ENCODE measurements at places on chromosomes 3 and 15.

DNA sequence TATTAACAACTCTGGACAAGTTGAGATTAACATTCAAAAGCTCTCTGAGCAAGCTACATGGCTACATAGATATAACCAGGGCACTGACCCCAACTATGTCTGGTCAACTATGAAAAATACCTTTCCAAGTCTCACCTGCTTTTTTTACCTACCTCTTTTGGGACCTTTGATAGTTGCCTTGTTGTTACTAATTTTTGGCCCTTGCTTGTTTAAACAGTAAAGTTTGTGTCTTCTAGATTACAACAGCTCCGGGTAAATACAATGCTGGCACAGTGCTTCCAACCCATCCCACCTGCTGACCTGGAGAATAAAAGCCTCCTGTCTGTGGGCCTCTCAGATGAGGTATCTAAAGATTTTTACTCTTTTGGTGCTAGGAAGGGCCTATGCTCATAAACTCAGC, 1036.6 kb downstream of the NAALADL2 start:
- no peak for DNase-seq
- H3K4me1 ChIP-seq: peaks cover under 1% of the 10 kb centered on the region
- H3K4me3 ChIP-seq: no peak overlapping the region
- H3K36me3 ChIP-seq: no peaks in the 10 kb centered on the region
- H3K27me3 ChIP-seq: no peaks in the 10 kb centered on the region

- no peak for DNase-seq
- peaks cover 11% of the 10 kb centered on the region for H3K4me1 ChIP-seq
- peaks cover under 1% of the 10 kb centered on the region for H3K36me3 ChIP-seq
- no peaks in the 10 kb centered on the region for H3K27me3 ChIP-seq
- H3K27ac ChIP-seq: no peak overlapping the region
Observed at GRCh38 chr3:106263546-106263945, 394.7 kb upstream of the CBLB start.

GRCh38 chr15:61521953-61522352, 292.9 kb upstream of the RORA start:
- H3K27me3 ChIP-seq: peaks cover 11% of the 10 kb centered on the region
- no peak overlapping the region for H3K4me3 ChIP-seq
- H3K27ac ChIP-seq: no peak overlapping the region
- DNase-seq: no peak

GRCh38 chr3:111882194-111882593, 23.1 kb downstream of the PHLDB2 start:
- H3K27me3 ChIP-seq: no peaks in the 10 kb centered on the region
- peaks cover 29% of the 10 kb centered on the region for H3K36me3 ChIP-seq
- no peak for DNase-seq
- peak overlapping the region; percentile 2 for H3K27ac ChIP-seq

DNA sequence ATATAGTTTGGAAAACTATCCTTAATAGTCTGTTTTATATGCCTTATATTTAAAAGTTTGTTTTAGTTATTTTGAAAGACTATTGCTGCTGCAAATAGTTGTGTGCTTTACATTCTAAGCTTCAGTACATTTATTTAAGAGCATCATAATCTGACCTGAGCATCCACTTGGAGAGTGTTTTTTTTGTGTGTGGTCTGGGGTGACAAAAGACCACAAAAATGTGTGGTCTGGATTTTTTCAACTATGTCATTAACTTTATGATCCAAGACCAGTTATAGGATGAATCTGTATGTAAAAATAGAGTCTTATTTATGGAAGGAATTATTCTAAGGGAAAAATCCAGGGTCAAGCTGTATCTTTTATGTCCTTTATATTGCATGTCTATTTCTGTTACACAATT, 77.4 kb downstream of the SLTM start:
- H3K36me3 ChIP-seq: peaks cover 7% of the 10 kb centered on the region
- H3K27ac ChIP-seq: peak overlapping the region; percentile 1
- no peak overlapping the region for H3K4me3 ChIP-seq
- no peak for DNase-seq
- H3K27me3 ChIP-seq: no peaks in the 10 kb centered on the region

DNA sequence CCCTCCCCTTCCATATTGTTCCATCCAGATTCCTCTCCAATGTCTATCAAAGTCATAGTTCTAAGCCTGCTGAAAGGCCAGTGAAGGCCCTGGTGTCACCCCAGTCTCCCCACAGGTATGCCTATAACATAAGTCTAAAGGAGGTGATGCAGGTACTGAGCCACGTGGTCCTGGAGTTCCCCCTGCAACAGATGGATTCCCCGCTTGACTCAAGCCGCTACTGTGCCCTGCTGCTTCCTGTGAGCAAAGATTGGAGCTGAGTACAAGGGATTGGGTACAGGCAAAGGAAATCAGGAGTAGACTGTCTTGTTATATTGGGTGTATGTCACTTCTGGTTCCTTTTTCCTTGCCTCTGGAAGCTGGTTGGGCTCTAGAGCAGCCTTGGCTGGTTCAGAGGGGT, 8.2 kb downstream of the EIF2B5 start:
- no peak overlapping the region for H3K27ac ChIP-seq
- H3K4me3 ChIP-seq: no peak overlapping the region
- peaks cover 23% of the 10 kb centered on the region for H3K36me3 ChIP-seq
- no peak for DNase-seq

DNA sequence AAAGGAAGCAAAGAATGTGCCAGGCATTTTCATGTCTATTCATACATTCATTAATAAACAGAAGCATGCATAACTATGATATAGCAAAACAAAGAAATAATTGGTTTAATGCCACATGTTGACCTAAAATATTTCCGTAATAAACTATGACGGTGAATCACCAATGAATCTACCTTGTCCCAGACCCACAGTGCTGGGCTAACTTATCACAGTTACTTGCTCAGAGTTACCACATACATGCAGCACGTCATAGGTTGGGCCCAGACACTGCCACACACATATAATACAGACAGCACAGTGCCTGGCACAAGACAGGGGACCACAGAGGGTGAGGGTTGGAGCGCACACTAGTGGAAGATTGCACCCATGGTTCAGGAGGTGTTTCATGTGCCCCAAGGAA, 86.9 kb downstream of the ATP1B3 start:
- peaks cover 2% of the 10 kb centered on the region for H3K36me3 ChIP-seq
- H3K27me3 ChIP-seq: no peaks in the 10 kb centered on the region
- DNase-seq: no peak
- H3K4me1 ChIP-seq: peaks cover 23% of the 10 kb centered on the region
- H3K27ac ChIP-seq: no peak overlapping the region

DNA sequence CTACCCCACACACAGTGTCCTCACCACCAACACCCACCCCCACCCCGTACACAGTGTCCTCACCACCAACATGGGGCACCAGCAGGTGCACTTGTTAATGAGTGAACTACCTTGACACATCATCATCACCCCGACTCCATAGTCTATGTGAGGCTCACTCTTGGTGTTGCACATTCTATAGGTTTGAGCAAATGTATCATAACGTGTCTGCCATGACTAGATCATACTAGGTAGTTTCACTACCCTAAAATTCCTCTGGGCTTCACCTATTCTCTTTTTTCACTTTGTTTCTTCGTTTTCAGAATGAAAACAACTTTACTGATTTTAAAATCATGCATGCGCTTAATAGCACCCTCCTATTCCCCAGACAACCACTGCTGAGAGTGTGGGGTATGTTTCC, 102.6 kb upstream of the SLC6A6 start:
- no peak overlapping the region for H3K27ac ChIP-seq
- no peaks in the 10 kb centered on the region for H3K27me3 ChIP-seq
- H3K36me3 ChIP-seq: no peaks in the 10 kb centered on the region
- H3K4me3 ChIP-seq: no peak overlapping the region

DNA sequence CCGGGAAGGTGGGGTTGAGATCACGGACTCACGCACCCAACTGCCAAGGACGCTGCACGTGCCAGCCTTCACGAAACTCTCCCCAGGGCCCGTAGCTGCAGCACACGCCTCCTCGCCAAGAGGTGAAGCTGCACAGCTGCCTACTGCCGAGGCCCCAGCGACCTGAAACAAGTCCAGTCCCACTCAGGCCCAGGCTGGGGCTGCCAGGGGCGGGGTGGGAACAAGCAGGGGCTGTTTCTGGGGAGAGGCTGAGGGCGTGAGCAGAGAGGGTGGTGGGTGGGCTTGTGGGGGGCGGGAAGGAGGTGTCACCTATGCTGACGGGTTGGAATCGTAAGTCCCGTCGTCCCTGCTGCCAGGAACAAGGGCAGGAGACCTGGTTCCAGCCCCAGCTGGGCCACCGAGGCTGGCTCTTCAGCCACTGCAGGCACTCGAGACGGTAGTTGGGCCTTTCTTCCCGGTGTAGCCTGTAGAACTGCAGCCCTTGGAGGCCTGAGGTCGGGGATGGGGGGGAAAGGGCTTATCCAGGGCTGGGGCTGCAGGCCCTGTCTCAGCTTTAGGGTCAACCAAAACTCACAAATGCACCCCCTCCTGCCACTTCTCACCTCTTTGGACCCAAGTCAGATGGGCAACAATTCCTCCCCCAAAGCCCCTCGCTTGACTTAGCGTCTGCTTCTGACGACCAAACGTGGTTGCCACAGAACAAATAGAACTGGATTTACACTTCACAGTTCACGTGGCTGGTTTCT, 44.4 kb downstream of the MUC20 start:
- no peak for DNase-seq
- peaks cover 6% of the 10 kb centered on the region for H3K27me3 ChIP-seq
- no peak overlapping the region for H3K27ac ChIP-seq

DNA sequence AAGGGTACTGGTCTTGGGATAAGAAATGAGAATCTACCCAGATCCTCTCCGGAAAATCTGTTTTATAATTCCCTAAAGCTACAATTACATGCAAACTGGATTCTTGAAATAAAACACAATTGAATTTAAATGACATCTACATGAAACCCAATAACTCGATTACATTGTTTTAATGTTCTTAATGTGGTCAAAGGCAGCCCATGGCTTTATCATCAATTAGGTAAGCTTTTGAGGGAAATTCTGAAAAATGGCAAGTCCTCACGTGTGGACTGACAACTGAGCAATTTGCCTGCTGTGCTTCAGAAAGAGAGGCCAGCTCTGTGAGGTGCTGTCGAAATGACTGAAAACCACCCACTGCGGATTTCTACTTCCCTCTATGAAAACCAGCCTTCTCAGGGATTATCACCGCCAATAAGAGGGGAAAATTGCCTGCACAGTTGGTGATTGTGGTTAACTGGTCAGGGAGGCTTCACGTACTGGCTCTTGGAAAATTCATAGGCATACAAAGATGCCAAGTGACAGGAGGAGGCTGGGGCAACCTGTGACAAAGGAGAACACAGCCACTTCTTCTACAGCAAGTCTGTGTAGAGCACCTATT, 200.8 kb upstream of the SLCO3A1 start:
- H3K36me3 ChIP-seq: no peaks in the 10 kb centered on the region
- H3K27me3 ChIP-seq: peaks cover 2% of the 10 kb centered on the region
- no peak for DNase-seq
- H3K4me3 ChIP-seq: no peak overlapping the region

DNA sequence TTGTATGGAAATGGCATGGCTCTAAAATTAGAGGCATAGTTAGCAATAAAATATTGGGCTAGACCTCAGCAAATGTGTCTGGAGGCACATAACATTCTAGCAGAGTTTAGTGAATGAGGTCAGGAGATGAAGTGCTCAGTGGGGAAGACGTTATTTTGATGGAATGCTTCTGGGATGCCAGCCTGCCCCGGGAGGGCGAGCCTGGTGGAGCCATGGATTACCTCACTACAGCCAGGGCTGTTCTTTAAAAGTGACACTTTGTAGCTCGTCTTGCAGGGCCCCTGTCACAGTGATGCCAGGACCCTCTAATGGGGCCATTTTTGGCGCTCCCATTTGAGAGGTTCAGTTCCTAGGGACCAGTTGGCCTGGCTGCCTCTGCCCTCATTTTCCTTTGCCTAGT, 48.5 kb downstream of the PXYLP1 start:
- DNase-seq: no peak
- H3K4me3 ChIP-seq: no peak overlapping the region
- peaks cover 82% of the 10 kb centered on the region for H3K4me1 ChIP-seq
- peaks cover 7% of the 10 kb centered on the region for H3K36me3 ChIP-seq

DNA sequence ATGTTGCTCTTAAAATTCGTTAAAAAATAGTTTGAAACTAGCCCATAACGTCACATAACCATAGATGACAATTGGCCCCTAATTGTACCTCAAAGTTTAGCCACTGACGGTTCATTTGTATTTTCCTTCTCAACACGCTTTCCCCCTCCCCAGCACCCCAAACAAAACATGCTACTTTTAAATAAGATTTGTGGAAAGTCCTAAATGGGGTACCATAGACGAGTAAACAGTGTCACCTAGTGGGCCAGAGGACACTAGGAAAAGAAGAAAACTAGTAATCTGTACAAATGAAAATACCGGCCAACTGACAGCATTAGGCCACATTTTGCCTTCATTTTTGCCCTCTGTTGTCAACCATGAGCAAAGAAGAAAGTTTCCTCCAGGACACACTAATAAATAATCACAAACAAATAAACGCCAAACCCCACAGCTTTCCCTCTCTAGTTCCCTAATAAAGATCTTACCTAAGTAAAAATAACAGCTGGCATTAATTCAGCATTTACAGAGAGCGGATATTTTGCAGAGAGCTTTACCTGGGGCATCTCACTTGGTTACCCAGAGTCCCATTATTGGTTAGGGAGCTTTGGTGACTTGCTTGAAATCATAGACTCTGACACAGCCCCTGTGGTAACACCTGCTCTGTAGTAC, 175.1 kb upstream of the ATP11B start:
- H3K4me3 ChIP-seq: no peak overlapping the region
- peaks cover 9% of the 10 kb centered on the region for H3K27me3 ChIP-seq
- no peaks in the 10 kb centered on the region for H3K36me3 ChIP-seq
- no peaks in the 10 kb centered on the region for H3K4me1 ChIP-seq
- no peak for DNase-seq

GRCh38 chr15:82571722-82572222, 31.5 kb upstream of the RPS17 start:
- H3K27me3 ChIP-seq: peaks cover 18% of the 10 kb centered on the region
- H3K36me3 ChIP-seq: no peaks in the 10 kb centered on the region
- peak overlapping the region; percentile 74 for H3K4me3 ChIP-seq
- no peak for DNase-seq
- H3K27ac ChIP-seq: peak overlapping the region; percentile 71

- H3K4me3 ChIP-seq: no peak overlapping the region
- H3K36me3 ChIP-seq: peaks cover 1% of the 10 kb centered on the region
- no peak for DNase-seq
- H3K27me3 ChIP-seq: no peaks in the 10 kb centered on the region
Observed at GRCh38 chr3:131174752-131175151, 148.1 kb downstream of the NEK11 start.

DNA sequence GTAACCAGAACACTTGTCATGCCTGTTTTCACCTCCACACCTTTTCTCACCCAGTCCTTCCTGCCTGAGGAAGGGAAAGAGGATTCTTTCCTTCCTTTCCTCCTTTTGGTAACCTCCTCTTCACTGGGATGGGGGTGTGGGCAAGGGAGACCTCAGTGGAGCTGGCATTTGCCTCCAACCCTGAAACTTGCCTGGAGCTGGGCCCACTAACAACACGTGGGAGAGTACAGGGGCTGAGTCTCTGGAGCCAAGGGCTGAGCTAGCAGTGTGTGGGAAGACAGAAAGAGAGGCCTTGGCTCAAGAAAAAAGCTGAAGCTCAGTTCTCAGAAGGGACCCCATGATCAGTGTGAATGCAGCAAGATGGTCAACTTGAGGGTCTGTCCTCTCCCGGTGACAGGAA, 86.6 kb upstream of the SLC6A11 start:
- H3K27ac ChIP-seq: no peak overlapping the region
- H3K27me3 ChIP-seq: peaks cover 23% of the 10 kb centered on the region
- no peak for DNase-seq
- H3K36me3 ChIP-seq: no peaks in the 10 kb centered on the region

GRCh38 chr3:111605018-111605417, 9.9 kb upstream of the ZBED2 start:
- H3K4me3 ChIP-seq: no peak overlapping the region
- no peak for DNase-seq
- H3K27me3 ChIP-seq: no peaks in the 10 kb centered on the region
- no peak overlapping the region for H3K27ac ChIP-seq

All from chondrocyte (in vitro differentiated cells).